ENCODE measurements at places on chromosomes 11 and 22. TPM values are rescaled to one million over a fixed set of nuclear protein-coding genes. Genes with fewer than 3 reads are reported as not detected.
A peak's percentile ranks its signal among the peaks of the same experiment; 100 is the strongest.

The MS4A12 gene
- total RNA-seq: not detected

The PLEKHB1 gene
- 8.4 TPM for total RNA-seq

The HBG2 gene
- total RNA-seq: not detected

The COA4 gene
- total RNA-seq: 51.2 TPM

The HTR3A gene
- total RNA-seq: not detected

The NRGN gene
- total RNA-seq: 6.4 TPM

GRCh38 chr22:44155115-44155514, 25.6 kb upstream of the PARVG start:
- DNase-seq: no peak

DNA sequence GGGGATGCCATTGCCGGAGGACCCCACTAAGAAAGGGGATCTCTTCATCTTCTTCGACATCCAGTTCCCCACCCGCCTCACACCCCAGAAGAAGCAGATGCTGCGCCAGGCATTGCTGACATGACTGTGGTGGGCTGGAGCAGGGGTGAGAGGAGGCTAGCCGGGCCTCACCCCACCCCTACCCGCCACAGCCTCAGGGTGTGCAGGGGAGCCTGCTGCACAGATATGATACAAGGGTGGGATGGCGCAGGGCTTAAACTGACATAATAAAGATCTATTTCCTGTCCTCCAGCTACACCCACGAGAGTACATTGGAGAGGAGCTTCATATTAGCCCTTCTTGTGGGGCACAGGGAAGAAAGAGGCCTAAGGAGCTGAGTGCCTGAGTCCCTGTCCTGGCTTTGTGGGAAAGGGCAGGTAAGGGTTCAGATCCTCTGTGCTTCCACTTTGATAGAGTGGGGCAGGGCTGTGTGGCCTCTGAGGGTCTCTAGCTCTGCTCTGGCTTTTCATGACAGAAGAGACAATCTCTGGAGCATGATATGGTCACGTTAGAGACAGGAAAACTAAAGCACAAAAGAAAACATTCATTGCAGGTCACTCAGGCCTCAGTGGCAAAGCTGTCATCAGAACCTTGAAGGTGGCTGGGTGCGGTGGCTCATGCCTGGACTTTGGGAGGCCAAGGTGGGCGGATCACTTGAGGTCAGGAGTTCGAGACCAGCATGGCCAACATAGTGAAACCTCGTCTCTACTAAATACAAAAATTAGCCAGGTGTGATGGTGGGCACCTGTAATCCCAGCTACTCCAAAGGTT, 12.4 kb downstream of the UCP2 start:
- no peak for DNase-seq

DNA sequence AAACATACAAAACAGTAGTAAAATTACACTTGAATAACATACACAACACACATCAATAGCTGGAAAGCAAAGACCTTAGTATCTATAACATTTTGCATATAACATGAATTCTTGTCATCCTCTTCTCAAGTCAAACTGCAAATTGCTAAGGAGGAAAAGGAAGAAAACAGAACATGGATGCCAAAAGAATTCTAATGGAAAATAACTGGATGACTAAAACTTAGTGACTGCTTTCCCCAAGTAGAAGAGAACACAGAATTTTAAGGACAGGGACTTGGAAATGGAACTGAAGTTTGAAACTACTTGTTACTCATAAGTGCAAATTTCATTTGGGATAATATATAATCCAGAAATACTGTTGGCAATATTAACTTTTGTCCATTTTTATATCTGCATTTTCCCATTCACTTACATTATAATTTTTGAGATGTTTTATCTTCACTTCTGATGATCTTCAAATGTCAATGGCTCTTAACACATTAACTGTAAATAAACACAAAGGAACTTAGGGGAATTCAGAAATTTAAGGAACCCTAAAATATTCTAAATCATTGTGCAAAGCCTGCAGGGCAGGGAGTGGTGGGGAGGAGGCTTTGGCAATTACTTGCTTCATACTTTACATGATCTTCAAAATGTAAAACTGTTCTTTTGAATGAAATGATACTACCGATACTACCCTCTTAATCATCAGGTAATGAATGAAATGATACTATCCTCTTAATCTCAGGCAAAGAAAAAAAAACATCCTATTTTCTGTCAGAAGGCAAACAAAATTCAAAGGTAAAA, 9.9 kb downstream of the MTMR2 start:
- no peak for DNase-seq

DNA sequence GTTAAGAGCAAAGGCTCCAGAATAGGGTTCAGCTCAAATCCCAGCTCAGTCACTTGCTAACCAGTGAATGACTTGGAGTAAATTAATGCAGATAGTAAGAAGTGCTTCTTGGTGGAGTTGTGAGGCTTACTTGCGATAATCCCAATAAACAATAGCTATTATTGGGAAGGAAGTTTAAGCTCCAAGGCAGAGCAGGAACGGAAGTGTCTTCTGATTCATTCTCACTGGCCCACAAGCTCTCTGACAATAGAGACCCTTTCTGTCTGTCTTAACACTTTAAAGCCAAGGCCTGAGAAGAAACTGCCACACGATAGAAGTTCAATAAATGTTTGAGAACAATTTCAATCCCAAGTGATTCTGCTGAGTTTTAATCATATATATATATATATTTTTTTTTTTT, 155.4 kb downstream of the DBX1 start:
- no peak for DNase-seq

GRCh38 chr11:103936059-103936458, 100.4 kb upstream of the DDI1 start:
- DNase-seq: no peak

DNA sequence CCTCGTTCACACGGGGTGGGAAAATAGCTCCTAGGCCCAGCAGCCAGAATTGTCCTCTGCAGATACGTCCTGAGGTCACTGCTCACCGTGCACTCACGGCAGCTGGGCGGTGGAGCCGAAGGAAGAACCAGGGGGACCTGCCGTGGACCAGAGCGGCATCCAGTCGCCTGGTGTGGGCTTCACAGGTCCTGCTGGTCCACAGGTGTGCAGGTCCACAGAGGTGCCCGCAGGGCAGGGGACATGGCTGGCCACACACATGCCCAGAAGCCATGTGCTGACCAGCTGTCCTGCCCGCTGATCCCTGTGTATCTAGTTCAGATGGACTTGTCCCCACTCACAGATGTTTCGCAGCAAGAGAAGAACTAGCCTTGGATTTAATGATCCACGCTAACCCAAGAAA, 10.6 kb upstream of the PKP3 start:
- DNase-seq: peak; percentile 48

DNA sequence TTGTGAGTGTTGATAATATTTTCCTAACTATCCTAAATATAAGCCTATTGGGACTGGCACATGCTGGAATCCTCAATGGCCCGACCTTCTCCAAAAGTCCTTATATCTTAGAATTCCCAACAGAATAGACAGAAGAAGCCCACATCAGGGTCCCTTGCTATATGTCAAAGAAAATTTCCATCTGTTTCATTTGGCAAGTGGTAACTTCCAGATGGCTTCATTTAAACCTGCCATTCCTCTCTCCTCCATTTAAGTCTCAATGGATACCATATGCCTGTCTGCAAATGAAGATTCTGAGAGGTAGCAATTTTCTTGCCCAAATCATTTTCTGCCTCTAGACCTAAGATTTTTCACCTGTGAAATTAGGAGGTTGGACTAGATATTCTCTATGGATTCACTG, 73.1 kb upstream of the KCNA4 start:
- DNase-seq: no peak

GRCh38 chr11:9136741-9137140, 45.3 kb upstream of the SCUBE2 start:
- DNase-seq: no peak

DNA sequence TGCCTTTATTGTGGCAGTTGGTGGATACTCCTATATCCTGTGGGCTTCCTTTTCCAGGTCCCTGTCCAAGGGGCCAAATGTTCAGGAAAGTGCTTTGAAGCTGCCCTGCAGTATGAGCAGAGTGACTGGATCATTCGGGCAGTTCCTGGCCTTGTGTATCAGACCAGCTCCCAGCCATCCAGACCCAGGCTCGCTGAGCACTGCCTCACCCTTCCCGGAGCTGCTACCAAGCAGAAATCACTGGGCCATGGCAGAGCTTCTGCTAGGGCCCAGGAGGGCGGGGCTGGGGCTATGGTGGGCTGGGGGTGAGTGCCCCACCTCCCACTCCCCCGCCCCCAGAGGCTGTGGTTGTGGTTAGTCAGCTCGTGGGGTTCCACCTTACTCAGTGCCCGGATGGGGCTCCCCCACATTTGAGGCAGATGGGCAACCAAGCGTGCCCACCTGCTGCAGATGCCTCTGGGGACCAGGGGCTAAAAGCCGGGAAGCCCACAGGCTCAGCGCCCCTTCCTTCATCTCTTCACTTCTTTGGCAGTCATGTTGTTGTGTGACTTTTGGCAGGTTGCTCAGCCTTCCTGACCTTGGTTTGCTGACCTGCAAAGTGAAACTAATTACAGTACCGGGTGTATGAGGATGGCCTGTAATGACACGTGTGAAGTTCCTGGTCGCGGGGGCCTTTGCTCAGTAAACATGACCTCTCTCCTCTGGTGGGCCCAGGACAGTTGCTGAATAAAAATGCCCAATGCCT, 2.1 kb upstream of the LRRC32 start:
- DNase-seq: peak; percentile 56

DNA sequence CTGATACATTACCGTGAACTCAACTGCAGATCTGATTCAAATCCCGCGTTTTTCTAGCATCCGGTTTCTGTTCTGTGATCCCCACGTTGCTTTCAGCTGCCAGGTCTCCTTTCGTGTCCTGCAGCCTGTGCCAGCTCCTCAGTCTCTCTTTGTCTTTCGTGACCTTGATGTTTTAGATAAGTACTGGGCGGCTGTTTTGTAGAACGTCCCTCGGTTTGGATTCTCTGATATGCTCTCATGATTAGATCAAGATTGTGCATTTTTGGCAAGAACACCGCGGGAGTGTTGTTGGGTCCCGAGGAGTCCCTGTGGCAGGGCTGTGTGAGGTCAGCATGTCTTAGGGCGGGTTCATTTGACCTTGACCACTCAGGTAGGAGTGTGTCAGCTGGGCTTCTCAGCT, 38.6 kb downstream of the KCNQ1 start:
- DNase-seq: no peak

DNA sequence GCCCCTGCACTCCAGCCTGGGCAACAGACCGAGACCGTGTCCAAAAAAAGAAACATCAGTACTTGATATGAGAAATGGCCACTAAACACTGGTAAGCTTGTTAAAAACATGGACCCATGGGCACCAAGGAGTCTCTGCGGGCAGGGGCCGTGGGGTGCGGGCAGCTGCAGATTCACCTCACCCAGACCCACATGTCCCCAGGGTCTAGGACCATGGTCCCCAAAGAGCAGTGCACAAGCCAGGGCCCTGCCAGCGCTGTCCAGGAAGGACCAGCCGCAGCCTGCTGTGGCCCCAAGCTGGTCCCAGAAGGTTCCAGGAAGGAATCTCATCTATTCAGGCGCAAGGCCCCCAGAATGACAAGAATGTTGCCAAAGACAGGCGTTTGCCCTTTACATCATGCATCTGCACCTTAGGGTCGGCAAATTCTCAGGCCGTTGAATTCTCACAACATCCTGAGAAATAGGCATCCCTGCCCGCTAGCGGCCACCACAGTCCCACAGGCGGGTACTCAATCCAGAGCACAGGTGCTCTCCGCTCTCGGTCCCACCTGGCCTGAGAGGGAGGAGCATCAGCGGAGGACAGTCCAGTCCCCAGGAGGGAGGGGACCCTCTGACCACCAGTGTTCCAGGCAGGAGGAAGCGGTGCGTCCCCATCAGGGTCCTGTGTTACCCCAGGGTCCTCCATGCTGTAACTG, 9.5 kb downstream of the YPEL1 start:
- DNase-seq: no peak

DNA sequence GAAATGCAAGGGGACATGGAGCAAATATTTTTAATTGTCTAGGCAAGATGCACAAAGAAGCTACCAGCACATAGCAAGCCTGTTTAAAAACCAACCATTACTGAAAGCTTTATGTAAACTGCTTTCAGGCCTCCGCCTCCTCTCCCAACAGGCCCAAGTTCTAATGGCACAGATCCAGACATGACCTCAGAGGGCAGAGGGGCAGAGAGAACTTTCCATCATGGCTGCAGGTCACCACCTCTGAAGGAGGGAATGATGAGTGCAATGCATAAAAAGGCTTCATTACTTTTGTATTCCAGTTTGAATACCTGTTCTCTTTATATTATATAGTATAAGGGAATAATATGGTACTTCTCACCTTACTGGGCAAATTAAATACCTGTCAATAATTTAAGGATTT, 15.2 kb downstream of the DDX17 start:
- no peak for DNase-seq

DNA sequence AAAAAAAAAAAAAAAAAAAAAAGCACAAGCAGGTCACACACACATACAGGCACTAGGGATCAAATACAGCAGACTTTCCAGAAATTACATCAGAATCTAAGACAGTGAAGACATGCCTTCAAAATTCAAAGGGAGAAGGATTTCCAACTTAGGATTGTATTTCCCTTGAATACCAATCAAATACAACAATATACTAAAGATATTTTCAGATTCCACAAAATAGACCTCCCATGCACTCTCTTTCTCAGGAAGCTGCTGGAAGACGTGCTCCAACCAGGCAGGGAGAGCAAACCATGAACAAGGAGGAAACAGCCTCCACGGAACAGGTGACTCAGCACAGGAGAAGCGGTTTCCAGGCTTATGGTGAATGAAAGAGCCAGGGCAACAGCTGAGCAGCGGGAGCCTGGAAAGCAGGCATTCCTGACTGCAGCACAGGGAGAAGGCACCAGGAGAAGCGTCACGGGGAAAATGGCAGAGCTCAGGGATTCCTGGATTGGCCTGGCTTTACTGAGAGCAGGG, 32.0 kb downstream of the TMEM184B start:
- DNase-seq: no peak

Measured in Right ventricle myocardium inferior (tissue), 1 donor.